ENCODE measurements at places on chromosomes 12 and 14. TPM values are rescaled to one million over a fixed set of nuclear protein-coding genes. Genes with fewer than 3 reads are reported as not detected.

DNA sequence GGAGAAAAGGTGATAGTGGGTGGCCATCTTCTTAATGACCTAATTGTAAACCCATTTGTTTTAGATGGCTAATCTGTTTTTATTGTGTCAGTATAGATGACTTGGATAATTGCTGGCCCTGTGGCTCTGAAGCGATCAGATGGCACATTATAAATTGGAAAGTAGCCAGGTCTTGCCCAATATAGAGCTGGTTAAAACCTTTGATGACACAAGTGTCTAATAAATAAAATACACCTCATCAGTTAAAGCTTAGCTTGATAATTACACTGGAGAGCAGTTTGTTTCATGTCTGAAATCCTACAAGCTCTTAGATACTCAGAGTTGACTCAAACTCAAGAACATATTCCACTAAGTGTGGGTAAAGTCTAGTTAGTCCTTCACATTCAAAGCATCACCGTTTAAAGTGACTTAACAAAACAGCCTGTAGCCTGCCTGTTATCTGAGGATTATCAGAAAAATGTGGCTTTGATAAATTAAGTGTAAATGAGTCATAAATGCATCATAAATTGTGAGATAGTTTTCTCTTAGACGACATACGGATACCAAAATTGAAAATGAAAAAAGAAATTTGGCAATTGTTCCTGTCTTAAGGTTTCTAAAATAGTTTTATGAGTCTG lies 280.9 kb downstream of the LRIG3 start:
- DNase-seq, result no peak

- no peak for DNase-seq
These were observed 6.7 kb upstream of the VCPKMT start for GRCh38 chr14:50123062-50123461.

CEBPE gene
- total RNA-seq, result 0.81 TPM

TOX4 gene
- total RNA-seq, result 36.9 TPM

LRRK2 gene
- 0.81 TPM for total RNA-seq

RIPK3 gene
- 20.2 TPM for total RNA-seq

All from hematopoietic multipotent progenitor cell (in vitro differentiated cells).